Stimulated activated CD8-positive, alpha-beta memory T cell treated with anti-CD3 and anti-CD28 coated beads, Interleukin-2, amount 100 ng/mL, for 1 hour (primary cell): ENCODE measurements at places on chromosomes 1 and 21.

DNA sequence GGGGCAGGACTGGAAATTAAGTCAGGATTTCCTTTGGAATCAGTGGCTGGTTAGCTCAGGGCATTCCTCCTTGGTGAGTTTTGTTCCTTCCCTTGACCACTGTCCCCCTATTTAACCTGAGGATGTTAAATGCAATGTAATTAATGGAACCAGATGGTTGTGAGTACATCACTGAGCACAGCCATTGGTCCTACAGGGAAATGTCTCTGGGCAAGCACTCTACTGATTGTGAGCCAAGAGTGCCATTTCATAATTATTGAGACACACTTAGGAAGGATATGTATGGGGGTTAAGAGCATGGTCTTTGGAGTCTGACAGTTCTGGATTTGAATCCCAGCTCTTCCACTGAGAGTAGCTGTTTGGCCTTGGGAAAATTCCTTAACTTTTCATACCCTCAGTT, 74.4 kb downstream of the SPAG17 start:
- DNase-seq = no peak

- no peak for DNase-seq
Measured at GRCh38 chr1:168485048-168485447, 58.7 kb downstream of the XCL2 start.

DNA sequence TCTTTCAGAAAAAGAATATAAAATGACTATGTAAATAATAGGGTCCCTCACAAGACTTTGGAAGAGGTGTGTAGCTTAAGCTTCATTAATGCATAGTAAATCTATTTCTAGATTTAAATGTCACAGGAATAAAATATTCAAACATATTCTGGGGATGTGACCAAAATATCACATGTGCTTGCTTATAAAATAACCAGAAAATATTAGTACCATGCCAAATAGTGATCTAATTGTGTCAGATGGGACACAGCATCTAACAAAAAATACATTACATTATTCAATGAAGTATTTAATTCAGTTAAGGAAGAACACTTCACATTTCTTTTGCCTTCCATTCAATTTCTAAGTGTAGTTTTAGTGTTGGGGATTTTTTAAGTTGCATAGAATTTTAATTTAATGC, 179.5 kb downstream of the LRRC40 start:
- no peak for DNase-seq

DNA sequence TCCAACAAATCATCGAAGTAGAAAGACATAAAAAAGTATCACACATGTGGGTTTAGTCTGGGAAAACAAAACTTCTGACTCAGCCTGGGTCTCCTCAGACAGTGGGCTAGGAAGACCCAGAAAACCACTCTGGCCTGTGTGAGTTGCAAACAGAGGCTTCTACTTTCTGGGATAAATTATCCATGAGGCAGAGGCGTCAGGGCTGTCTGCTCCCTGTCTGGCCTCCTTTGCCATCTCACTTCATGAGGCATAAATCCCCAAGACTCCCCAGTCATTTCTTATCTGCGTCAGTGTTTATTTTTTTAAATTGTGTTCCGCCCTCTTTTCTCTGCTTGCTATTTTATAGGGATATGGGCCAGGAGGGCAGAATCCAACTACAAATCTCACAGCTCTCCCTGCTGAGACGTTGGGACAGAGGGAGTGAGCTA, 80.6 kb upstream of the TRABD2B start:
- no peak for DNase-seq

GRCh38 chr21:41500931-41501381, 7.0 kb downstream of the TMPRSS2 start:
- no peak for DNase-seq

GRCh38 chr21:36647279-36648093, 51.4 kb upstream of the SIM2 start:
- DNase-seq = no peak

DNA sequence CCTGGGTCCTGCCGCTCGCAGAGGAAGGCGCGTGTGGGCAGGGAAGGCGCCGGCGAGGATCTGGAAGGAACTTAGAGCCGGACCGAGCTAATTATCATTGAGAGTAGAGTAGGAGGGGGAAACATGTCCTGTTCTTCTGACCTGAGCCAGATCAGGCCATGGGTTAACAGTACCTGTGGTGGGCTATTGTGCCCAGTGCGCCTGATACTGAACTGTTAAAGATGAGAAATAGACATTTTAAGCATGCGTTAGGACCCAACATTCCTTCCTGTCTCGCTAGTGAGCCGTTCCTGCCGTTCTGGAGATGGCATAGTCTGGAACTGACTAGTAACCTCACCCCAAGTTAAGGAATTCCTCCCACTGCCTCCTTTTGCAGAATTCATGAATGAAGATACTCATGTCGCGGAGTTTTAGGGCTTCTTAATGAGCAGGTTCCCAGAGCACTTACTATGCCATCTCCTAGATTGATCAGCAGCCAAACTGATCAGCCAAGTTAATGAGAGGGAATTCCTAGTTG, 870 bp downstream of the STRIP1 start:
- no peak for DNase-seq

- DNase-seq = no peak
Measured at GRCh38 chr1:239784896-239785295, 306.8 kb upstream of the FMN2 start.

DNA sequence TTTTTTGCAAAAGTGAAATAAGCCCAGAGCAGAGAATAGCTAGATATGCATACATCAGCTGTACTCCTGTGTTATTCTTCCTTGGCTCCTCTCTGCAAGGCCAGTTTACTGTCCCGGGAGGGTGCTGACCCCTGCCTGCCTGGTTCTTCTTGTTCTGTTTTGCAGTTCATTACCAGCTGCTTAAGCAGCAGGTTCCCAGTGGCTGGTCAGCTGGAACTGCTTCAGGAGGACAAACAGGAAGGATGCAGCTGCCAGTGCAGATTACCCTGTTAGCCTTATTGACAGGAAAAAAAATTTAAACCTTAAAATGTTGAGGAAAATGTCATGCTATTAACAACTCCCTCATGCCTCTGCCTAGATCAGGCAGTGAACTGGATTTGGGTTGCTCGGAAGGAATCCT, 16.0 kb upstream of the LRIG2 start:
- DNase-seq = no peak

DNA sequence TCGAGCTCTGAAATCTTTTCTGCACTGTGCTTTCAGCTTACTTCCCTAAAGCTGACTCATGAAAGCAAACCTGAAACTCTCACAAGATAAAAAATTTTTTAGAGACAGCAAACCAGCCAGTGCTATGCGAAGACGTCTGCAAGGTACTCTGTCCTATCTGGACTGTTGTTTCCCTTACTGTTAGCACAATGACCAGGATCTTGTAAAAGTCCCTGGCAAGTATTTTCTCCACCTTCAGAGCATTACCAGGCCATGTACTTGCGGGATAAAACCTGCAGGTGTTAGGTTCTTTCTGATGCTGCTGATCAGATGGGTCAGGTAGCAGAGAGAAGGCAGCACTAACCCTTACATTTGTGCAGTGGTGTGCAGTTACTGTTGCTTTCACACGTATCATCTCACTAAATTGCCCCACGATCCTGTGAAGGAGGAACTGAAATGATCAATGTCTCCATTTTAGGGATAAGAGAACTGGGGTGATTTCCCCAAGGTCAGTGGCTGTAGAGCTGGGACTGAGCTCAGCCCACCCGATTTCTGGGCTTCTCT, 56.6 kb downstream of the PLXNA2 start:
- no peak for DNase-seq

GRCh38 chr21:39373634-39374033, 24.7 kb upstream of the HMGN1 start:
- DNase-seq = no peak

DNA sequence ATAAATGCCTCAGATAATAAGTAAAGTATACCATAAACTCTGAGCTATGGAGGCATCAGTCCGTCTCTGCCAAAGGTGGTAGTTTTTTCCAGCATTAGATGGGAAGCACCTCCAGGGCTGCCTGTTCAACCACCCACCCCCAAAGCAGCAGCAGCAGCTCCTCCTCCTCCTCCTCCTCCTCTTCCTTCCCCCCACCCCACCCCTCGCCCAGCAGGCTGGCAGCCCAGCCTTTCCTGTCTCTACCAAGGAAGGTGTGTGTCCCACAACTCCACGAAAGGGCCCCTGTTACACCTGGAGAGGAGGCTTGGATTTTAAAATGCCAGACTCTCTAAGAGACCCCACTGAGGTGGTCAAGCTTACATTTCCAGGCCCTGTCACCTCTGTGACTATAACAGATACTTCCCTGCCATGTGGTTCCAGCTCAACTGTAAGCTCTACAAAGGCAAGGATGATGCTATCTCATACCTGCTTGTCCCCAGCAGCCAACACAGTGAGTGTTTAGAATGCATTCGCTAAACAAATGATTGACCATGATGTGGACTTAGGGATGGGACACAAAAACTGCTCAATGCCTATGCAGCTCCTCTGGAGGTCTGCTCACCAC, 76.7 kb downstream of the GFI1 start:
- DNase-seq = no peak

- DNase-seq = no peak
Measured at GRCh38 chr21:40337981-40338380, 470.7 kb downstream of the PCP4 start.

GRCh38 chr1:24910210-24910609, 19.9 kb downstream of the RUNX3 start:
- DNase-seq = no peak

- no peak for DNase-seq
Measured at GRCh38 chr1:179856296-179856695, 21.3 kb downstream of the TOR1AIP2 start.

DNA sequence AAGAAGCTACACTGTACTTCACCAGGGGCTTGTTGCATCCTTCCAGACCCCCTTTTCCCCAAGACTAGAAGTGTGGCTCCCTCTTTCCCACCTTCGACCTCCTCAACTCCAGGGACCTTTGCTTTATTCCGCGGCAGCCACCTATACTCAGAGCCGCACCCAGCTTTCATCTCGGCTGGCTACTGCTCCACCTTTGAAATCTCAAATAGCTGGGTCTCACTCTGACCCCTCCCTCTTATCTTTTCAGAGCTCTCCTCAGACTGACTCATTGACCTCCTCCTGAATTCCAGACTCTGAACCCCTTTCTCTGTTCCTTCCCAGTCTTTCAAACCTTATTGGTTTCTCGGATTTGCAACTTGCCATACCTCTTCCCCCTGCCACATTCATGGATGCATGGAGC, 144.7 kb upstream of the JUN start:
- no peak for DNase-seq

DNA sequence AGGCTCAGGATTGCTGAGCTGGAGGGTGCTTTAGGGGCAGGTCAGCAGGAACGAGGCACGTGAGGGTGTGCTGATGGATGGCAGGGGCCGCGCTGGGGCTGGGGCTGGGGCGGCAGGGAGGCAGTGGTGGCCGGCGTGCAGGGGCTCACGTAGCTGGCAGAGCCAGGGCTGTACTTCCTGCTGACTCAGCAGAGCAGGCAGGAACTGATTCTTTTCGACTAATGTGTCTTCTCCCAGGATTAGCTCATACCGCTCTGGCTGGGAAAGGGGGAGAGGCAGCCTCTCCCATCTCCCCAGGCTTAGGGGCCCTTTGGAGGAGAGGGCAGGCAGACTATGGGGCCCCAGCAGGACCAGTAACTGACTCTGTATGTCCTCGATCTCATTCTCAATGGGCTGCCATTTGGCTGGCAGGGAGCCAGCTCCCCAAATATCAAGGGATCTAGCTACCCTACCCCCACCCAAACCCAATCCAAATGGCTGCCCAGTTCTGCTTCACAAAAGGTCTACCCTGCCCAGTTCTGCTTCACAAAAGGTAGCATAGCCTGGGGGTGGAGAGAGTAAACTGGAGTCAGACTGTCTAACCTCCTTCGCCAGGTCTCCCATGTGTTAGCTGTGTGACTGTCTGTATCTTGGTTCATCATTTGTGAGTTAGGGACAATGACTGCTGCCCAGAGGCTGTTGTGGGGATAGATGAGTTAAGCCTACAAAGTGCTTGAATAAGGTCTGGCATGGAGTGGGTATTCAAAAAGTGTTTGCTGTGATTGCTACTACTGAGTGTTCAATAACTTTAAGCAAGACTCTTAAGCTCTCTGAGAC, 100.1 kb upstream of the SLC2A1 start:
- no peak for DNase-seq

DNA sequence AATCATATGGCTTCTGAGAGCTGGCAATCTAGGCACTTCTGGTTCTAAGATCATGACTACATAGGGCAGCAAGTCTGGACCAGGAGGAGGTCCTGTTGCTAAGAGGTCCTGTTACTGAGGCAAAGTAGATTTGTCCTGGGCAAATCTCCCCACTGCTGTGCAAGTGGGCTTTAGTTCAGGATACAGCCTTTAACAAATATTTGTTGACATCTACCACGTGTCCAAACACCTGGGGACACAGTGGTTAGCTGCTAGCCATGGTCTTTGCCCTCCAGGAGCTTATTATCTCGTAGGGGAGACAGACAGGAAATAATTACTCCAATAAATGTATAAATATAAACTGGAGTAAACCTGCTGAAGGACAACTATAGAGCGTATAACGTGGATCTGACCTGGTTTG, 3.2 kb downstream of the CGN start:
- no peak for DNase-seq

GRCh38 chr1:225567789-225568188, 85.1 kb downstream of the ENAH start:
- no peak for DNase-seq

DNA sequence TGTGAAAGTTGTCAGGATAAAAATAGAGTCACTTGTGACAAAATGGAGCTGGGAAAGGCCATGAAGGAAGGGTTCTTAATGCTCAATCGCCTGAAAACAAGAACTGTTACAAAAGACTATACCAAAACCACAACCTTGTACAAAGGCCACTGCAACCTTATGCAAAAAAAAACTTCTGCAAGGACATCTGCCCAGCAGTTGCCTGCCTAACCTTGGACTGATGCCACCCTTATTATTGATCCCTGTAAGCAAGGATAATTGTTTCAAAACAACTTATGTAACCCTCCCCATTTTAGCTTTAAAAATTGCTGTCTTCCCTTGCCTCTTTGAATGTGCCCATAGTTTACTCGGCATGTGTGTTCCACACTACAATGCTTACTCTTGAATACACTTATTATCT, 5.7 kb downstream of the ALG14 start:
- DNase-seq = no peak

GRCh38 chr1:185427264-185427663, 110.2 kb upstream of the IVNS1ABP start:
- DNase-seq = no peak

DNA sequence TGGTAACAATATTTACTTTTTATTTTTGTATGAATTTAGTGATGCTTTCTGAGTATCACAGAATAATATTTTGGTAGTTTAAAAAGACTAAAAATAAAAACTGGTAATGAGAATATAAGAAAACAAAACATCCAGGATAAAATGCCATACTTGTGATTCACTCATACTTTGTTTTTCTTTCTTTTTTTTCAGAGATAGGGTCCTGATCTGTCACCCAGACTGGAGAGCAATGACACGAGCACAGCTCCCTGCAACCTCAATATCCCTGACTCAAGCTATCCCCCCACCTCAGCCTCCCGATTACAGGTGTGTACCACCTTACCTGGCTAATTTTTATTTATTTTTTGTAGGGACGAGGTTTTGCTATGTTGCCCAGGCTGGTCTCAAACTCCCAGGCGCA, 64.2 kb upstream of the ADAM30 start:
- no peak for DNase-seq

GRCh38 chr1:165764277-165764676, 4.4 kb downstream of the TMCO1 start:
- no peak for DNase-seq

GRCh38 chr1:84096176-84096575, 47.9 kb upstream of the PRKACB start:
- DNase-seq = no peak
